CD4-positive, alpha-beta T cell treated with Interleukin-6 for 4 hours (primary cell): ENCODE measurements at places on chromosomes 4 and X.
A peak's percentile ranks its signal among the peaks of the same experiment; 100 is the strongest.

- no peak for DNase-seq
Measured at GRCh38 chrX:23855569-23855968, 52.2 kb downstream of the APOO start.

GRCh38 chr4:18529482-18529881 lies 507.9 kb upstream of the LCORL start:
- no peak for DNase-seq

- no peak for DNase-seq
Measured at GRCh38 chr4:101791182-101791558, 640 bp downstream of the BANK1 start.

DNA sequence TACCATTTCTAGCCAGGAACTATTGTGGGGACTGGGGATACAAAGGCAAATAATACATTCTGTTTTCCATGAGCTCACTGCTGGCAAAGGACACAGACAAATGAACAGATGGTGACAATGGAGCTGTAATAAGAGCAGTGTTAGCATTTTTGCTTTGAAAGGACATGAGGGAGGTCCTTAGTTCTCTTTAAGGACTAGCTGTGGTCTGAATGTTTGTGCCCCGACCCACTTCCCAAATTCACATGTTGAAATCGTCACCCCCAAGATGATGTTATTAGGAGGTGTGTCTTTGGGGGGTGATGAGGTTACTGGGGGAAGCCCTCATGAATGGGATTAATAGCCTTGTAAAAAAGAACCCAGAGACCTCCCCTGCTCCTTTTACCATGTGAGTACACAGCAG lies 30.3 kb downstream of the CCNG2 start:
- no peak for DNase-seq

DNA sequence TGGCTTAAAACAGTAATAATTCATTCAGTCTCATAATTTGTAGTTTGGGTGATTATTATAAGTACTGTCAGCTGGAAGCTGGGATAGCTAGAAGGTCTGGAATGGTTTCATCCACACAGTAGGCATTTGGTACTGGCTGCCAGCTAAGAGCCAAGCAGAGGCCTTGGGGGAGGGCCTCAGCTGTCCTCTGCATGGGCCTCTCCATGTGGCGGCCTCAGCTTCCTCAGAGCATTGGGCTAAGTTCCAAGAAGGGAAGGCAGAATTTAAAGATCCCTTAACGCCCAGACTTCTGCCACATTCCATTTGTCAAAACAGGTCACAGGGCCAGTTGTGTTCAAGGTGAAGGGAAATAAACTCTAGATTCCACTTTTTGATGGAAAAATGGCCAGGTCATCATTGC lies 93.3 kb downstream of the NEUROG2 start:
- DNase-seq, result no peak

DNA sequence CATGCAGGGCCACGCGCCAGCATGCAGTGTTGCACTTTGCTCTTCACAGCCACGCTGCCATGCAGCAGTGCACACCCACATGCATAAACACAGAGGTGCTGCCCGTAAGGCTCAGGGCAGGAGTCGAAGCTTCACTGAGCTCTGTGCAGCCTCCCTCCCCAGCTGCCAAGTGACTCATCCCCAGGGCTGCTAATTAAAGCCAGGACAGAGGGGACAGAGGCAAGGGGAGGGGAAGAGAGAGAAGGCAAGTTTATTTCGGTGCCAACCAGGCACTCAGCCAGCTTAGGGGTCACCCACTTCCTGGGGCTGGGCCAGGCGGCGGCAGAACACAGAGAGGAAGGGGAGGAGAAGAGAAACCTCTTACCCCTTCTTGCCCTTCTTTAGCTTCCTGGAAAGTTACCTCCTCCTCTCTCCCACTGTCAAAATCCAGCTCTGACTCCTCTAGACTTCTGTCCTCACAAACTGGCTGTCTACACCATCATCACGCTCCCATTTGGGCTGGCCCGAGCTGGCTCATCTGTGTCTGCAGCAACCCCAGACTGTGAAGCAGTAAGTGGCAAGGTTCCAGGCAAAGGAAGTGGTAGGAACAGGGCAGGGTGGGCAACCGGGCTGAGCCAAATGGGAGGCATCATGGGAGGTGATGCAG lies 6.2 kb upstream of the IQSEC2 start:
- peak; percentile 61 for DNase-seq

GRCh38 chr4:2947926-2948325 lies 15.3 kb downstream of the NOP14 start:
- no peak for DNase-seq

DNA sequence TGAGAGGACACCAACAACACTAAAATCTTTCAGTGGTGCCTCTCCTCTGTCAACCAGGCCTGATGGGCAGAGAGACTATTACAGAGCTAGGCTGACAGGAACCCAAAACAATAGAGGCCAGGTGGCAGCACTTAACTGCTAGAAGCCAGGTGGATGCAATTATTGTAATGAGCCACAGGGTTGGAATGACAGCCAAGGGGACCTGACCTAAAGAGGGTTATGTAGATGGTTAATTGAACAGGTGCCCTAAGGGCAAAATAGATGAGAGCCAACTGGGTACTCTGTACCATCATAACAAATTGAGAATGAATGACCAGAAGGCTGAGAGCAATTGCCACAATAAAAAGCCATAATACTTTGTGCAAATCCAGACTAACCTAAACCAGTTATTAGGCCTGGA lies 24.7 kb upstream of the FRAS1 start:
- no peak for DNase-seq

DNA sequence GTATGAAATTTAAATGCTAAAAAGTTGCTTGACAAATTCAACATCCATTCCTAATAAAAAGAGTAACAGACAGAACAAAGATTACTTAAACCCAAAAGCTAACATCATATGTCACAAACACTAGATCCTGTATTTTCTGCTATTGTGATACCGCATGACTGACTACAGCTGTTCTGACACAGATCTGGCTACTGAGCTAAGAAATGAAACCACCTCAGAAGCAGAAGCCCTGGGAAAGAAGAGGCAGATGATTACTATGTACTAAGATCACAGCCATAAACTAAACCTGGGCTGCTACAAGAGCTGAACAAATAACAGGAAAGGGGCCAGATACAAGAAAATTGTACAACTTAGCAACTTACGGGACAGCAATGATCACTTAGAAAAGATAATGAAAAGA lies 9.4 kb downstream of the LETM1 start:
- DNase-seq, result no peak

DNA sequence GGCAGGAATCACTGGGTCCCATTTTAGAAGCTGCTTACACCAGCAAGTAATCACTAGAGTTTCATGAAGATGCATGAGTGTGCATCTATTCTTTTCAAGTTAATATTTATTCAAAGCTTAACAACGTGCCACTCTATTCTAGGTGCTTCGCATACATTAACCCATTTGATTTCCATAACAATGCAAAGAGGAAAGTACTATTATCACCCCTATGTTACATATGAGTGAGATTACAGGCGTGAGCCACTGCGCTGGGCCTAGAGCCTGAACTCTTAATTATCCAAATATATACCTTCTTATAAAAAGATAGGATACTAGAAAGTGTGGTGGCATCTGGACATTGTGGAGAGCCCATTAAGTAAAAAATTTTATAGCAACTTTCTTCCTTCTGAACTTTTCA lies 65.4 kb downstream of the CXCL13 start:
- no peak for DNase-seq

- peak; percentile 84 for DNase-seq
Measured at GRCh38 chrX:107678957-107679740, 50.8 kb downstream of the PRPS1 start.

DNA sequence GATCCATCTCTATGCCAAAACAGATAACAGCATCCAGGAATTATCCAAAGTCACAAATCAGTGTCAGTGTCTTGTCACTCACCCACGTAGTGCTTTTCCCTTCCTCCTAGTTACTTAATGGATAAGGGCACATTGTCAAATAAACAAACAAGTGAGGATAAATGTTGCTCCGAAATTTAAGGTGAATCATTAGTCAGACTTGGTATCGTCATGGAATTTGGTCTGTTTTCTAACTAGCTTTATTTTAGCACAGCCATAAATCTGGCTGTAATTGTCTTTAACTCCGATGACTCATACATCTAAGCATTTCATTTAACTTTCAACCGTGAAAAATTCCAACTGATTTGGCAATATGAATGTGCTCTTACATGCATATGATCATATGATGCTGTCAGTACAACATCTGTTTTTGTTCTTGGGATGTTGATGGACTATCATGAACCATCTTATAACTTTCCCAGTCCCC lies 83.3 kb downstream of the SNCA start:
- no peak for DNase-seq

DNA sequence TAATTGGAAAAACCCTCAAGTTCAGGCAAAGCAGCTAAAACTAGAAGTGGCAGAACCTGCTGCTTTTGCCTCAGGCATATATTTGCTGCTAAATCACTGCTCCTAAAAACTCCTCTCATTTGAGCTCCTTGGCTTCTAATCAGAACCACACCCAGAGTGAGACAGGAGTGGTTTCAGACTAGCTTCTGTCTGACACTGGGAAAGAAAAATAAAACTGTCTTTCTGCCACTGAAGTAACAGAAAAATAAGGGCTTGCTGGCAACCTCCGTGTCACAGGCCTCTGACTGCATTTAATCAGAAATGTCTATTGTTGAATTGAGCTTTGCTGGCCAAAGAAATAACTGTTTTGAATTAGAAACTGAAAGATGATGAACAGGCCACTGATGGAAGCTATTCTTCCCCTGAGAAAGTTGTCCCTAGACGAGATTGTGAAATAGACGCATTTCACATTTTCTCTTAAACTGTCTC lies 52.1 kb upstream of the RAP2C start:
- DNase-seq, result no peak

GRCh38 chr4:186227744-186228513 lies 622 bp downstream of the KLKB1 start:
- no peak for DNase-seq

- no peak for DNase-seq
Measured at GRCh38 chr4:149370785-149371420, 444.7 kb downstream of the IQCM start.

DNA sequence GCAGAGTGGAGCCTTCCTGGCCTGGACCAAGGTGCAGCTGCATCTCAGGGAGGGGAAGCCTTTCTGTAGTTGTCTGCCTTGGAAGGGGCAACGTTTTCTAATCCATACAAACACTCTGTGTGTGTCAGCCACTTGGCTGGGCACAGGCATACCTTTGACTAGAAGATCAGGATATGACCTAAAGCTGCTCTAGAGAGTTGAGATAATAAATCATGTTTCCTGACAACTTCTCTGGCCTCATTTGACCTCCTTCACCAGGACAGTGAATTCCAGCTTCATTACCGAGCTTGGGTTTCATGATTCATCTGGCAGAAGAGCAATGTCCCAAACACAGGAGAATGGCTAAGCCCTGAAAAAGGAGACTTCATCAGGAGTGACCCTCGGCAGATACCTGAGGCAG lies 89.6 kb upstream of the KIT start:
- no peak for DNase-seq

- DNase-seq, result no peak
Measured at GRCh38 chrX:19121466-19121865, 802 bp downstream of the ADGRG2 start.

DNA sequence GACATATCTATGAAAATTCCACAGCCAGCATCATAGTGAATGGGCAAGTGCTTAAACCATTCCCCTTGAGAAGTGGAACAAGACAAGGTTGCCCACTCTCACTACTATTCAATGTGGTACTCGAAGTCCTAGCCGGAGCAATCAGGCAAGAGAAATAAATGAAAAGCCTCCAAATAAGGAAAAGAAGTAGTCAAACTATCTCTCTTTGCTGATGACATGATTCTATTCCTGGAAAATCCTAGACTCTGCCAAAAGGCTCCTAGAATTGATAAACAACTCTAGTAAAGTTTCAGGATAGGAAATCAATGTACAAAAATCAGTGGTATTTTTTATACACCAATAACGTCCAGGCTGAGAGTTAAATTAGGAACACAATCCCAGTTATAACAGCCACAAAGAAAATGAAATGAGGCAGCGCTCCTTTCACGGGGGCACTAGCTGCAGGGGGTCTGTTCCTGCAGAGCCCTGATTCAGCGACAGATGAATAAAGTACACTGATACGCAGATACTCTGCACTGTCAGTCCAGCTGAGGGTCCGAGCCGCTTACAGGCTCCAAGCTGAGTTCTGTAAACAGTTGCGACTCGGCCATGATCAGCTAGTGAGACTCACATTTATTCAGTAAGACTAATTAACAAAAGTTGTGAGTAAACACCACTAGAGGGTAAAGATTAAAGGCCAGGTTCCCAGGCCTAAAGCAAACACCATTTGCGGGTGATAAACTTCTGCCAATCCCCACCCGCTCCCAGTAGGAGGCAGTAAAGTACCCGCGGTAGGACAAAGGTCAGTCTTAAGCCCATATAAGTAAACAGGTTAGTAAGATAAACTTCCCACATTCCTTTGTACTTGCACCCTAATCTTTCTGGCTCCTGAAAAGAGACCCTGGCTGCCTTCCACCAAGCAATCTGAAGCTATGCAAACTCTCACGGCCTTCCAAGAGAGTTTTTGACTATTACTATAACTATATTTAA lies 290.6 kb upstream of the GRID2 start:
- DNase-seq, result no peak
